ENCODE measurements at places on chromosomes 5 and 9.

DNA sequence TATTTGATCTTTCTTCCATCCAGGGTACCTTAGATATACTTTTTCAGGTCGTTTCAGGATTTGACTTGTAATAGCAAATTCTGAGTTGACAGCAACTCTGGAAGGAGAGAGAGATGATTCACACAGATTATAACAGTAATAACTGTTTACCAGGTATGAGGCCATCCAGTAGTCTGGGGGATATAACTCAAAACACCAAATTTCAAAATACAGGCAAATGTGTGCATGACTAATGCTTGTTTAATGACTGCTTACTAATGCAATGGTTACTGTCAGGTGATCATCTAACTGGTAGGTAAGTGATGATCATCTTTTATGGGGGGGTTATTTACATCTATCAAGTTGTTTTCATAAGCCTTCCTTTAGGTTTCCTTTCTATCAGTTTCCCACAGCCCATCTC, 412.3 kb downstream of the MAT2B start:
- no peak for DNase-seq

GRCh38 chr5:77086368-77086688, 757 bp downstream of the ZBED3 start:
- no peak for DNase-seq

DNA sequence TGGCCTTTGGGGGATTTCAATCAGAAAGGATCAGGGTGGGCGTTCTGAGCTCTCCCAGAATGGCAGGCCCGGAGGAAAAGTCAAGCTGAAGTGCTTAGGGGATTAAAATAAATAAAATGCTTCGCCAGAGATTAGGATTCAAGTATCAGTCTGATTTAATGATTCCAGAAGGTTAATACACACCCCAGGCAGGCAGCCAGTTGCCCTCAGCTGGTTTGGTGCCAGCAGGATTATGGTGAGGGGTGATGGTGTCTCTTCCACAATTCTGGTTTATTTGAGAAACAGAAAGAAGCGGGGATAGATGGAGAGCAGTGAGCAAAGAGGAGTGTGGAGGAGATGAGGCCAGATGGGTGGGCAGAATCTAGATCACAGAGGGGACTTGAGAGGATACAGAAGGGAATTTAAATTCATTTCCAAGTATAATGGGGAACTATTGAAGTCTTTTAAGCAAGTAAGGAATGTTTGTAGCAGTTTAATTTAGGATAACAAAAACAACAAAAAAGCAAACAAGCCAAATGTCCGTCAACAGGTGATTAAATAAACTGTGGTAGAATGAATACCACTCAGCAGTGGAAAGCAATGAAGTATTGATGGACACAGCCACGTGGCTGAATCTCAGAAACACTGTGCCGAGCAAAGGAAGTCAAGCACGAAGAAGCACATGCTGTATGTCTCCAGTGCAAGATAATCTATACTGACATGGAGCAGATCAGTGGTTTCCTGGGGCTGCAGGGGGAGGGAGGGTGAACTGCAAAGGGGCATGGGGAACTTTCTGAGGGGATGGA, 297.7 kb downstream of the MSX2 start:
- DNase-seq = no peak

GRCh38 chr5:45162974-45163373, 354.2 kb downstream of the MRPS30 start:
- DNase-seq = no peak

GRCh38 chr5:15938961-15939360, 240.6 kb downstream of the MARCHF11 start:
- DNase-seq = no peak

Data from K562 (cell line).